ENCODE measurements at places on chromosomes 12 and 14. TPM values are rescaled to one million over a fixed set of nuclear protein-coding genes. Genes with fewer than 3 reads are reported as not detected.
A peak's percentile ranks its signal among the peaks of the same experiment; 100 is the strongest.

DNA sequence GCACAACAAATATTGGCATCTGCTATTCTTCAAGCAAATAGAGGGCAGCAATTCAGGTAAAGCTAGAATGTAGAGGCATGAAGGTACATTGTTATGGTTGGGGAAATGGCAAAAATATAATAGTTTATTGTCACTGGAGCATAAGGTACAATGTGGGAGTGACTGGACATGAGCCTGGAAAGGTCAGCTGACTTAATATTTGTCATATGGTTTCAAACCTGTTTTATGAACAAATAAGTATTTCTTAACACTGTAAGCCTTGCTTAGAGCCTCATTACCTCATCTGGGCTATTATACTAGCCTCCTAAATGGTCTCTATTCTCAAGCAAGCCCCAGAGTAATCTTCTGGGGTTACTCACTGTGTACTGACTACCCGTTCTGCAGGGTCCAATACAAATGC is 33.7 kb downstream of the FAM177A1 start:
- DNase-seq = no peak

DNA sequence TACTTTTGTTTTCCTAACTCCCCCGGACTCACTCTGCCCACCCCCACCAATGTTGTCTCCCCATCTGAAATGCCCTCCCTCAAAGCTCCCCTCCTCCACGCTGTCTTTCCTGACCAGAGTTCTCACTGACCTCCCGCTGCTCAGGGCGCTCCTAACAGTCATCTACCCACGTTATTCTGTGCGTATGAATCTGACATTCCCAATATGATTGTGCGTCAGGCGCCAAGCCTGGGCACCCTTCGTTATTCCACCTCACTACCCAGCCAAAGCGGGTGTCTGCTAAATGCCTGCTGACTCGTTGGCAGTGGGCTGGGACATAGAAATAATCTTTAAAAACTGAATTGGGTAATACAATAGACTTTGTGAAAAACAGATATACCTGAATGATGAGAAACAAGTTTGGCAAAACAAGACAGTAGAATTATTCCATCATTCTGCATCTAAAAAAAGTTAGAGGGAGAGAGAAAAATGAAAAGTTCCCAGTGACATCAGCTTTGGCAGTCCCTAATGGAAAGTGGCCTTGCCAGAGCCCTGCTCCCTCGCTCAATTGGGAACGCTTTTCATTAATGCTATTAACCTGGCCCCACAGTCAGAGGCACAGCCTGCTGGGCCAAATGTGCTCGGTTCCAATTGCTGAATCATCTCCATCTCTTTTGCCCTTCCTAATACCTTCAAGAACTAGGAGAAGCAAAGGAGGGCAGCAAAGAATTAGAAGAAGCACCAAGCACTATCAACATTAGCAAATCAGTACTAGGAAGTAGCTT is 74.0 kb upstream of the PLXNC1 start:
- DNase-seq = peak; percentile 86

- peak; percentile 98 for DNase-seq
Observed at GRCh38 chr12:53099071-53099882, 1.8 kb downstream of the IGFBP6 start.

DNA sequence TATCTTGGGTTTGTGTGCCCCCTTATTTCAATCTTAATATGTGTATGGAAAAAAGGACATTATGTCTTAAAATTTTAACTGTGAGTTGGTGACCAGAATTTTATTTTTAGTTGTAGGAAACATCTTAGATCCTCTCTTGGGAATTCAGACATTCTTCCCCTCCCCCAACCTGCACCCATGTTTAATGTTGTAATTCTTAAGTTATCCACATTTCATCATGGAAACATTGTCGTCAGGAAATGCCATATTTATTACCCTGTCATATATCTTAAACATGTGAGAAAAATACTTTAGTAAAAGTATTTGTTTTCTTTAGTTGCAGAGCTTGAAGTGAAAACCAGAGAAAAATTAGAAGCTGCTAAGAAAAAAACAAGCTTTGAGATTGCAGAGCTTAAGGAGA is 30.3 kb downstream of the YEATS4 start:
- DNase-seq = no peak

CIROP gene
- total RNA-seq = not detected

HHIPL1 gene
- 1.8 TPM for total RNA-seq

KRT73 gene
- not detected for total RNA-seq

NPAS3 gene
- 1.3 TPM for total RNA-seq

Data from right atrium auricular region (tissue), 2 donors.